ENCODE measurements at places on chromosomes 7 and 10.

- DNase-seq = no peak
Observed at GRCh38 chr10:118546479-118546878, 49.0 kb downstream of the PRLHR start.

DNA sequence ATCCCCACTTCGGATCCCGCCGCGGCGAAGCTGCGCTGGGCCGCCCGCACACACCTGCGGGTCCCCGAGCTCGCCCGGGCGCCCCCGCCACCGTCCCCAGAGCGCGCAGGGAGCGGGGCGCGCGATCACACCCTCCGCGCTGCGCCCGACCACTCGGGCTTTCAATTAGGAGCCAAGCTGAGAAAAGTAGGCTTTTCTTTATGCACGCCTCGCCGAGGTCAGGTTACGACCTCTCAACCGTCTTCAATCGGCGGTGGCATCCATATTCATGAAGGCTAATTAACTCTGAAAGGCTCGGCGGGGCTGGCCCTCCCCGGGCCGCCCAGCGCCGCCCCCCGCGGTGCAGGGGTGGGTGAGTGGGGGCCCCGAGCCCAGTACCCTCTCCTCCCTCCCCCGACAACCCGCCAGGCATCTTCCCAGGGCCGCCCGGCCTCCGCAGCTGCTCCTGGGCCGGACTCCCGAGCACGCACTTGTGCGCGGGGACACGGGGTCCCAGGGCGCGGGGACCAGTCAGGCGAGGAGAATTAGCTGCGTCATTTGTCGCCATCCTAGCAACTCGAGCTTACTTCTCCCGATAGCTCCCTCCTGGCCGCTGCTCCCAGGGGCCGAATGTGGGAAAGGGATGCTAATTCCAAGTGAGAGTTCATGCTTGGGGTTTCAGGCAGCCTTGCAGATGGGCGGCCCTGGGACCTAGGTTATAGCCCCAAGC, 155.5 kb upstream of the LYZL2 start:
- DNase-seq = peak; percentile 21

GRCh38 chr7:135825406-135825805, 76.8 kb upstream of the FAM180A start:
- DNase-seq = no peak

DNA sequence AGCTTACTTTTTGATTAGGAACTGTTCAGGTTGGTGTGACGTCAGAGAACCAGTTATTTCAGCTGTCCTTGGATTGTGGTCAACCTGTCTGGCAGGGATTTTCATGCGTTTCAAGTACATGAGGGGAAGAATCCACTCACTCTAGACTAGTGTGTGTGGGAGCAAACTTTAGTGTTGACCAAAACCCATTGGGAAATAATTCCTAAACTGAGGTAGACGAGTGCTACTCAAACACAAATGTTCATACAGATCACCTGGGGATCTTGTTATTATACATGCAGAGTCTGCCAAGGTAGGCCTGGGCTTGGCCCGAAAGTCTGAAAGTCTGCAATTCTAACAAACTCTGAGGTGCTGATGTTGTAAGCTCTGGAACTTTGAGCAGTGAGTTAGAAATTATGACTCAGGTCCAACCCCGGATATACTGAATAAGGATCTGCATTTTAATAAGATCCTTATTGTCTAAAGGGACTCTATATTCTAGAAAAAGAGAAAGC, 111.1 kb upstream of the CREB5 start:
- no peak for DNase-seq

DNA sequence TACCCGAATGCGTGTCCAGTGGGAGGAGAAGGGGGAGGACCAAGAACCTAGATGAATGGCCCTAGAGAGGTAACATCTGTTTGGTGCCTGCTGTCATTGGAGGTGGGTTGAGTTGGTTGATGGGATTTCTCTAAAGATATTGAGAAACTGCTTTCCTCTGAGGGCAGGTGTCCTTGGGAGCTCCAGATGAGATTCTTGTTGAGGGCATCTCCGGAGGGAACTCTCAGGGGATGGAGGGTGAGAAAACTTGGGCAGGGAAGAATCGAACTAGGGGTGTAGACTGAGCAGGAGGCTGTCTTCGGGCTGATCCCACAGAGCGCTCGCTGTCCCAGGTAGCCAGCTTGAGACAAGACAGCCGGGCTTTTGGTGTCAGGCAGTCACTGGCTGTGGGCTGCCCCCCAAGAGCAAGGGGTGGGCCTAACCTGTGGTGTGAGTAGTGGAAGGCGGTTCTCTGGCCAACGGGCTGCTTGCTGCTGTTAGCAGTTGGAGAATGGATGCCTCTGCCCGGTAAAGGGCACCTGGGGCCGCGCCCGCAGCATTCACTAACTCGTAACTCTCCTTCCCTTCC, 3.7 kb downstream of the IRF5 start:
- DNase-seq = no peak

GRCh38 chr10:89522463-89522862, 12.9 kb downstream of the SLC16A12 start:
- DNase-seq = no peak

DNA sequence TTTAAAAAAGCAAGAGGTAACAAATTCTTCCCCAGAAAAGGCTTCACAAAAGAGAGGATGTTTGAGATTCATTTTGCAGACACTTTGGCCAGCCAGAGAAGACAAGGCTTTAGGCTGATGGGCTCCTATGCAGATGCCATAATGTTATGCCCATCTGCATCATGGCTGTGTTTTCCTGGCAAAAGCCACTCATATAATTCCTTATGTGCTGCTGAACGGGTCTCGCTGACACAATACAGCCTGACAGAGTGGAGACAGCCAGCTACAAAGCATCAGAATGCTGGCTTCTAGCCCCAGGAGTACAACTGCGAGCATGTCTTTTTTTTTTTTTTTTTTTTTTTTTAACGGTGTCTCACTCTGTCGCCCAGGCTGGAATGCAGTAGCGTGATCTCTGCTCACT, 1157.4 kb upstream of the AUTS2 start:
- no peak for DNase-seq
